Stimulated activated CD4-positive, alpha-beta T cell treated with anti-CD3 and anti-CD28 coated beads, Interleukin-1b, Interleukin-23, amount 100 ng/mL, for 48 hours (primary cell): ENCODE measurements at places on chromosomes 1 and 21.
A peak's percentile ranks its signal among the peaks of the same experiment; 100 is the strongest.

DNA sequence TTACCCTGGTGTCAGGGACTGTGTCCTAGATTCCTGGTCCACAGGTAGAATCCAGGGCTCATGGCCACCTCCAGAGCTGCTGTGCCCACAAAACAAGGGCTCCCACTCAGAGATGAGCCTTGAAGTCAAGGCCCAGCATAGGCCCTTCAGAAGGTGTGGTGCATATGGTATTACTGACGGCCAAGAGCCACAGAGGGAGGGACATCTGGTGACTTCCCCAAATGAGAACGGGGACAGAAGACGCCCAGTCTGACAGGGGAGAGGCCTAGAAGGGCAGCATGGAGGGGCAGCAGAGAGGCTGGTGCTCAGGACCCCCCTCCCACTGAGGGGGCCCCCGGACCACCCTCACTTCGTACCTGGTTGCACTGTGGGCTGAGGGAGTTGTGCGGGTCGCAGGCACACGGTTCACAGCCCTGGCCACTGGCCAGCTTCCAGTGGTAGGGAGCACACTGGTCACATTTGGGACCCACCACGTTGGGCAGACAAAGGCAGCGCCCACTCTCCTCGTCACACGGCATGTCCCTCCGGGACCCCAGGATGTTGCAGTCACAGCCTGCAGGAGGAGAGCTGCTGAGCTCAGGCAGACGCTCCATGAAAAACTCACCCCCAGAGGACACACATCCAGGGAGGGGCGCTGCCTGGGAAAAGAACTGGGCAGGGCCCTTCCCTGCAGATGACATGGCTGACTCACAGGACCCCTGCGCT lies 25.0 kb downstream of the LAMB3 start:
- no peak for DNase-seq

- DNase-seq: no peak
Observed at GRCh38 chr1:165897326-165898303, 70.2 kb downstream of the UCK2 start.

DNA sequence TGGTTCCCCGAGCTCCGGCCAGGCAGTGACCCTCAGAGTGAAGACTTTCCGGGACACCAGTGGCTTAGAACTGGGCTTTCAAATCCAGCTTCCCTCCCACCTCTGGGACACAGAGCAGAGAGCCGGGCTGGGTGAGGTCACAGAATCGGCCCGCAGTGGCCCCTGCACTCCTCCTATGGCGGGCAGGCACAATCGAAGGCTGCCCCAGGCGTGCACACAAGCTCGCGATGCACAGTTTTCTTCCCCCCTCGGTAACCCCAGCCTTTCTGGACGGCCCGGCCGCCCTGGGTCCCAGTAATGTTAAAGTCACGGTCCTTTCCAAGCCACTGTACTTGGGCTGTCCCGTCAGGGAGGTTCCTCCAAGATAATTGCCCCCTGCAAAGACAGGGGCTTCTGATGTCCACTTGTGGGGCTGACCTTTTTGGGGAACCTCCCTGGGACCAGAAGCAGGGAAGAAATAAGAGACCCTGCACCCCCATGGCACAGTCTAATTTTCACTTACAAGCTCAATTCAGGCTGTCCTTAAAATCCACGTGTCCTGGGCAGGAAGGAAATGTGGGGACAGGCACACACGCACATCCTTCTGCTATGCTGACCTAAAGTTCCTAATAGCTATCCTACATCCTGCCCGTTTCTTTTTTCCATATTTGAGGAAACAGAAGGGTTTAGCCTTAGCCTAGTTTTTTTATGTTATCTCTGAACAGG lies 13.7 kb downstream of the TFF3 start:
- no peak for DNase-seq

GRCh38 chr1:52695627-52696026 lies 2.5 kb downstream of the COA7 start:
- no peak for DNase-seq

DNA sequence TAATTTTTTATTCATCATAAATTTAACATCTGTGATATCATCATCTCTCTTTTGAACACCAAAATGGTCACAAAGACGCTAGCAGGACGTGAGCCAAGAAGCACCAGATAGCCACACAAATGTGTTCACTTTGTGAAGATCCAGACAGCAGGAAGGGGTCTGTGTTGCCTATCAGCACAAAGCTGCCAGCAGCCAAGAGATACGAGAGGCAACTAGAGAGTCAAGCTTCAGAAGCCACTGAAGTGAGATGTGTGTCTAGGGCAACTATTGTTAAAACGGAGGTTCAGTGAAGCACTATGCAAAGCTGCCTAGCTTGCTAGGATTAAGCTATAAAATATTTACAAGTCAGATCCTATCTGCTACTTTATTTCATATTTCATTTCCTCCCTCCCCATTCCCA lies 45.3 kb downstream of the NDC1 start:
- DNase-seq: no peak

DNA sequence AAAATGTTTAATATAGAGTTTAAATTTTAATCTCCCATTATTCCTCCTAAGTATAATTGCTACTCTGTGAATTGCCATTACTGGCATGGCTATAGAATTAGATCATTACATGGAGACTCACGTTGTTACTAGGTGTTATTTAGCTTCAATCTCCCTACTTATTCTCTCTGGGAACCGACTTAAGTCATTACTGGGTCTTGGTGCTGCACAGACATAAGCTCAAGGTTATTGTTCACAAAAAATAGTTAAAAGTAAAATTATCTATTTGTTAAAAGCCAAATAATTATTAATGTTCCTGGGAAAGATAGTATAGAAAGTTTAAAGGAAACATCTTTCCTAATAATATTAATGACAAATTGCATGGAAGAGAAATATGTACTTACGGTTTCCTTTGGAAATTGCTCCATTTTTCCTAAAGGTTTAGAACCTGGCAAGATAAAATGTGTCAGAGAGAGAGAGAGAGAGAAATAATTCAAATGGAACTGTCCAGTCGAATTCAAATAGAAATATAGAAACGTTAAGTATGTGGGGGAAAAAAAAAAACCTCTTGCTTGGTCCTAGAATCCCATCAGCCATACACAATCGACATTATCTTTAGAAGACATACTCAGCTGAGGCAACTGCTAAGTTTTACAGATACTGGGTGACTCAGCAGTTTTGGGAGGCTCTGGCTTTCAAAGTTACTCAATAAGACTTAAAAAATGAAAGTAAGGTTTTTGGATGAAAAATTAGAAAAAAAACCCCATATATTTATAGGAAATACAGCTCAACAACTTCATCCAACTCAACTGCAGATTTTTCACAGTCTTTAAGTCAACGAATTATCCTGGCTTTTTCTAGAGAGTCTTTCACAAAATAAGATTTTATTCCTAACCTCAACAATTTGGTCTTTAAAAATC lies at the start of gene SPTA1:
SPTA1 (minus strand) TSS at position 605 of the 899 bp plus-strand sequence; CDS start at position 407, 198 bp downstream.
- no peak for DNase-seq

- DNase-seq: no peak
Observed at GRCh38 chr1:21820597-21821232, 8.7 kb downstream of the LDLRAD2 start.

DNA sequence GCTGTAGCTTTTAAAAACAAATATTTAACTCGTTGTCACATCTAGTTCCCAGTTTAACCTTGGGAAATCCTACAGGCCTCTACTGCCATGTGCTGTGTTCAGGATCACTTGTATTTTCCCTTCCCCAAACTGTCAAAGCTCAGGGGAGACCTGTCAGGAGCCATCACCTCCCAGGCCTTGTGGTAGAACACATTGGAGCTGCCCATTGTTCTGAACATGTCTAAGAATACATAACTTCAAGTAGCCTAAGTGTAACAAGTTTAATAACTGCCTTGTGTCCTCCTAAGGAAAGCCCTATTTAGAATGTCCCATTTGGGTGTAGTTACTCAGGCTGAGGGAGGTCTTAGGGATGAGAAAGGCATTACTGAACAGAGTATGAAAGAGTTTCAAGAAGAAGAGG lies 28.6 kb upstream of the PIGC start:
- DNase-seq: no peak

GRCh38 chr1:151728151-151729054 lies 7.1 kb downstream of the RIIAD1 start:
- no peak for DNase-seq

DNA sequence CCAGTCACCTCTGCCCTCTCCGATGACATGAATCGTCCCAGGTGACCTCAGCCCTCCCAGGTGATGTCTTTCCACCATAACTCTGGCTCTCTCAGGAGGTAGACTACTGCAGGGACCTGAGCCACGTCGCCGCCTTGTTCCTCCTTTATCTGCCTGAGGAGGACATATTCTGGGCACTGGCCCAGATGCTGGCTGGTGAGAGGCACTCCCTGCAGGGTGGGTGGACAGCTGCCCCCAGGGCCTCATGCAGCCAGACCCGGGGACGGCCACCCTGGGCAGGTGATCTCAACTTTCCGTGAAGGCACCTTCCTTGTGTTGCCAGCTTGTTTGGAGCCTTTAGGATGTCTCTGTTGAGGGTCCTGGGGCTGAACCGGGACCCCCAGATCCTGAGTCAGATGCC lies 13.9 kb upstream of the ZBTB17 start:
- no peak for DNase-seq

- DNase-seq: no peak
Observed at GRCh38 chr1:77824694-77825093, 45.2 kb downstream of the MIGA1 start.

- DNase-seq: no peak
Observed at GRCh38 chr1:227440182-227440581, 121.9 kb upstream of the CDC42BPA start.

- DNase-seq: peak; percentile 75
Observed at GRCh38 chr1:31422505-31423319, 9.7 kb downstream of the SERINC2 start.

DNA sequence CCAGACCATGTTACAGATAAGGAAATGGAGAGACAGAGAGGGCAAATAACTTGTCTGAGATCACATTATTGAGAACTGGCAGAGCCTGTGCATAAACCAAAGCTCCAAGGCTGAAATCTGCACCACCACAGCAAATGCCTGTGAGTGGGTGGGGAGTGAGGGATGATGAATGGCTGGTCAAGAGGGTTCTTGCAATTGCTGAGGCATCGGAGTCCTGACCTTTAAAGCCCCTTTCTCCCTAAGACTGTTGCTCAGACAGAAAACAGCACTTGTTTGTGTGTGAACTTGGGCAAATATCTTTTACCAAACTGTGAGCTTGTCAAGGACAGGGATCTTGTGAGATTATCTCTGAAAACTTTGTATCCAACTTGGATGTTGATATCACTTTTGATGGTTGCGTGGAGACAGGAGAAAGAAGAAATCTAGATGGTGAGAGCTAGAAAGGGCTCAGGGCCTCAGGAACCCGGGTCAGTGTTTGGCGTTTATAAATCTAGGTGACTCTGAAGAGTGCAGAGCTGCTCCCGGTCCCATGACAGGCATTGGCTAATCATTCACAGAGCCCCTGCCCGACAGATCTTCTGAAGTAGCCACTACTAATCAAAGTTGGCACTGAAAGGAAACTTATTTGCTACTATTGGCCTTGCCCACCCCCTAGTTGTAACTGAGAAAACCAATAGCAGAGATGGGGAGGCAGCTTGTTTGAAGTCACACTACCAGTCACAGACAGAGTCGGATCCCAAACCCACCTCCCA lies 122.3 kb downstream of the FOXD2 start:
- DNase-seq: no peak

GRCh38 chr1:195738966-195739650 lies 869.1 kb downstream of the KCNT2 start:
- DNase-seq: no peak

GRCh38 chr1:67144696-67145095 lies 9.9 kb upstream of the C1orf141 start:
- DNase-seq: no peak

DNA sequence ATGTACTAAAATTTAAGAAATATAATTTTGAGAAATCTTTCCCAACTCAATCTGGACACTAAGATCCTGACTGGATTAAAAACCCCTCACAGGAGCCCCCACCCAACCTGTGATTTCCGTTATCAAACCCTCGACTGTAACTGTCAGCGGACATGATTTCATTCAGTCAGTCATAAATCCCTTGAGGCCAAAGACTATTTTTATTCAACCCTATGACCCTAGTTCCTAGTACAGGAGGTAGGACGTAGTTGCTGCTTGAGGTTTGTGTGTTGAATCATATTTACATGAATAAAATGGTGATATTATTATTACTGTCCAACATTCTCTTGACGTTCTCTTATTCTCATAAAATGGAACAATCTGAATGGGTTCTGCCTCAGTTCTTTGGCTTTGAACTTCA lies 73.1 kb upstream of the DYNLT5 start:
- DNase-seq: no peak

DNA sequence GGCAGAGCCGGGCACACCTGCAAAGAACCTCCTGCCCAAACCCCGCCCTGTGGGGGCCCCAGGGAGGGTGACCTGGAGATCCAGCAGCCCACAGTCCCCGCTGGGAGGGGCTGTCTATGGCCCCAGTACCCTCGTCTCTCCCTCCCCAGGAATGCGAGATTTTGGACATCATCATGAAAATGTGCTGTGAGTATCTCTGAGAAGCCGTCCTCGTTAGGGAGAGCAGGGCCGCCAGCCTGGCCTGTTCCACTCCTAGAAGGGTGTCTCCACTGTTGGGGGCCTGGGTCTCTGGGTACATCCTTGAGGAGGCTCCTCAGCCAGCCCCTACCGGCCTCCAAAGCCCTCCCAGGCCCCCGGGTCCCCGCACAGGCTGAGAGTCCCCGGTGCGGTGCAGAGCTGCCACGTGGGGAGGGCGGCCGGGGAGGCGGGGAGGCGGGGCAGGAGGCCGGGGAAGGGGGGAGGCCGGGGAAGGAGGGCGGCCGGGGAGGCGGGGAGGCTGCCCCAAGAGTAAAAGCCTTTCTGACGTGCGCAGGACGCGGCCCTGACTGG lies 18.7 kb downstream of the COL6A1 start:
- DNase-seq: no peak

- DNase-seq: no peak
Observed at GRCh38 chr1:6000444-6001288, 8.4 kb upstream of the NPHP4 start.
